ENCODE measurements at places on chromosomes 3 and 15. TPM values are rescaled to one million over a fixed set of nuclear protein-coding genes. Genes with fewer than 3 reads are reported as not detected.
A peak's percentile ranks its signal among the peaks of the same experiment; 100 is the strongest.

GRCh38 chr3:169171739-169172138, 491.8 kb downstream of the MECOM start:
- no peak for DNase-seq

- peak; percentile 46 for DNase-seq
Observed at GRCh38 chr3:12869035-12869621, 27.8 kb upstream of the RPL32 start.

- DNase-seq: no peak
Observed at GRCh38 chr3:32086464-32086863, 20.0 kb upstream of the GPD1L start.

- DNase-seq: no peak
Observed at GRCh38 chr3:108125550-108126071, 34.8 kb upstream of the CD47 start.

- DNase-seq: peak; percentile 68
Observed at GRCh38 chr3:177610686-177611633, 413.7 kb upstream of the TBL1XR1 start.

DNA sequence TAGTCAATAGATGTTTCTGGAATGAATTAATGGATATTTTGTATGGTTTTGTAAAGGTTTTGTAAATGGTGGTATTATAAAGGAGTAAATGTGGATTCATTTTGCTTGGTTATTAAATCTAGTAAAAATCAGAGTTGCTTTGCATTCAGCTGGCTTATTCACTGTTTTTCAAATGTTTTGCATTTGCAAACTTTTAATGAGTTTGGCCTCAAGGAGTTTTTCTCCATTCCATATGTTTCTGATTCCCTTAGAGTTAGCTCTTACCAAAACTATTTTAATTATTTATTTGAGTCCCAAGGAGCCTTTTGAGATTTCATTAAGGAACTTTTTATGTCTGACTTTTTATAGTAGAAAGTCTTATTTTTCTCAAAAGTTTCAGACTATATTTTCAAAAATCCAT, 992.2 kb downstream of the DIPK2A start:
- no peak for DNase-seq

DNA sequence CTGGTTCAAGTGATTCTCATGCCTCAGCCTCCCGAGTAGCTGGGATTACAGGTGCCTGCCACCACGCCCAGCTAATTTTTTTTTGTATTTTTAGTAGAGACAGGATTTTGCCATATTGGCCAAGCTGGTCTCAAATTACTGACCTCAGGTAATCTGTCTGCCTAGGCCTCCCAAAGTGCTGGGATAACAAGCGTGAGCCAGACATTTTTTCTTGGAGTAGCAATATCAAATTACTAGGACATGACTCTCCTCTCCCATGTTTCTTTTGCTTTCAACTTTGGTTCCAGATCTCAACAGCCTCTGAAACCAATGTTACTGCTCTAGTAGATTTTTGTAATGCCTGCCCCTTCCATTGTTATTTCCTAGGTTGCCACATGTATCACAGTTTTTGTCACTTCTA, 462.0 kb downstream of the GBE1 start:
- DNase-seq: no peak

DNA sequence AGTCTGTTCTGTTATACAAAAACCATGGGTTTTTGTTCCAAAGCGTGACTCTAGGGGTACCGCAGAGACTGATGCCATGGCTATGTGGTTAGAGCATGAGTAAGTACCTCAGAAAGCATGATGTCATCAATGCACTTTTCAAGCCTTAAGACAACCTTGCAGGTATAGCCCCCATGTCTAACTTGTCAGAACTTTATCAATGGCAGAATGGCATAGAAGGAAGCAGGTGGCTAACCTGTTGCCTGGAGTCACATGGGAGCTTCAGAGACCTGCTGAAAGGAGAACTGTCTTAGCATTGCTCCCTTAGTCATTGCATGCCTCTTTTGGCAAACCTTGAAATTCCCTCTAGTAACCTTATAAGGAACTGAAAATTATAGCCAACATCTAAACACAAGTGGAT, 52.5 kb downstream of the EOMES start:
- no peak for DNase-seq

- no peak for DNase-seq
Observed at GRCh38 chr3:72384602-72385001, 463.6 kb downstream of the SHQ1 start.

- no peak for DNase-seq
Observed at GRCh38 chr15:33046329-33046728, 148.2 kb downstream of the FMN1 start.

DNA sequence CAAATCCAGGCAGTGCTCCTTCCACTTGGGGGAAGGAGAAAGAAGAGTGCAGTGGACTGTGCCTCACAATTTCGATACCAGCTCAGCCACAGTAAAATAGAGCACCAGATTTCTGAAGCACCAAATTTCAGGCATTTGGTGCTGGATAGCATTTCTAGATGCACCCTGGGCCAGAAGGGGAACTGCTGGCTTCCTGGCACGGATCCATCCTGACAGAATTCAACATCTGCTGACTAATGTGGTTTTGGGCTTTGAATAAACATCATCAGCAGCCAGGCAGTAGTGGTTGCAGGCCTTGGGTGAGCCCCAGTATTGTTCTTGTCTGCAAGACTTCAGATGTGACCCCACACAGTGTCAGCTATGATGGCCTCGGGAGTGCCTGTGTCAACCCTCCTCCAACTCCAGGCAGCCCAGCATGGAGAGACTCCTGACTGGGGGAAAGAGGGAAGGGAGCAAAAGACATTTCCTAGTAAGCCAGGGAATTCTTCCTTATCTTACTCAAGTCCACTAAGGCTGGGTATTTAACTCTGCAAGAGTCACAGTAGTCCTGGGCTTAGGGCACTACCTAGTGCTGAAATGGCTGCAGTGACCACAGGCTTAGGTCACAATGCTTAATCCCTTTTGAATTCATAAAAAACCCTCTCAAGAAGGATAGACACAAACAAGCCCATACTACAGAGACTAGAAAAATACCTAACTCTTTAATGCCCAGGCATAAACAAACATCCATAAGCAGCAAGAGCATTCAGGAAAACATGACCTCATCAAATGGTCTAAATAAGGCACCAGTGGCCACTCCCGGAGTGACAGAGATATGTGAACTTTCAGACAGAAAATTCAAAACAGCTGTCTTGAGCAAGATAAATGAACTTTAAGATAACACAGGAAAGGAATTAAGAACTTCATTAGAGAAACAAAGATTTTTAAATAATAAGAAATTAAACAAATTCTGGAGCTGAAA, 74.7 kb downstream of the SPATA16 start:
- DNase-seq: peak; percentile 5

Gene STARD5
- polyA plus RNA-seq: 4.4 TPM

Gene TPRG1
- polyA plus RNA-seq: 0.65 TPM

Gene STAB1
- 45.0 TPM for polyA plus RNA-seq

Gene PIK3R4
- polyA plus RNA-seq: 46.7 TPM

Gene GOLGA6L4
- polyA plus RNA-seq: 10.1 TPM

Gene GREM1
- 0.58 TPM for polyA plus RNA-seq
